NCI-H146 (cell line): ENCODE measurements at places on chromosomes 16 and 17.

GRCh38 chr16:85777583-85778310 lies 21.6 kb downstream of the EMC8 start:
- DNase-seq = no peak

DNA sequence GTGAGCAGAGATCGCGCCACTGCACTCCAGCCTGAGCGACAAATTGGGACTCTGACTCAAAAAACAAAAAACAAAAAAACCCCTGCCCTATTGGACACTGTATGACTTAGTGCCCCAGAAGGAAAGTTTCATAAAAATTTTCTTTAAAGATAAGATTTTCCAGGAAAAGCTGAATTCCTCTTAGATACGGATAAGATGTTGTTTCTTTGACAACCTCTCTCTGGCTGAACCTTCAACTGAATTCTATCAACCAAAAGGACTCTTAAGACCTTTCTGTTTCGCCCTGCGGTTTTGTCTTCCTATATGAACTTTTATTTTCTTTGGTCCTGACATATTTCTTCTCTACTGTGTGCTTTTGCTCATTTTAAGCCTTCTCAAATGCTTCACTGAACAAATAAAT lies 35.8 kb downstream of the CPPED1 start:
- DNase-seq = no peak

GRCh38 chr17:41984454-41984853 lies 17.9 kb downstream of the CNP start:
- no peak for DNase-seq

DNA sequence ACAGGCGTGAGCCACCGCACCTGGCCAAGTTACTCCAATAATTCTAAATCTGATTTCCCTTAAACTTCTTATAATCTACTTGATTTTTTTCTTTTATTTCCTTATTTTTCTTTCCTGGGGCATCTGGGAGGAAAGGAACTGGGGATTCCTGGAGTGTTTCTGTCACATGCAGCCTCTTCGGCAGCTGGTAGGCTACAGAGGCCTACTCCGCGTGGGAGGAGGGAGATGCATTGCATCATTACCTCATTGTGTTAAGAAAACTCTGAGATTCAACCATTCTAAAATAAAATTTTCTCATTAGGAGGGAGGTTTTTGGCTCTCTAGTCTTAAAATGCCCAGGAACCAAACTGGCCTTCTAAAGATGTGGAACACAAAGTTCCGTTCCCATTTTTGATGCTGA lies 64.0 kb downstream of the SOX9 start:
- no peak for DNase-seq

- no peak for DNase-seq
These were observed 48.6 kb downstream of the SLC39A11 start for GRCh38 chr17:73043686-73044581.

DNA sequence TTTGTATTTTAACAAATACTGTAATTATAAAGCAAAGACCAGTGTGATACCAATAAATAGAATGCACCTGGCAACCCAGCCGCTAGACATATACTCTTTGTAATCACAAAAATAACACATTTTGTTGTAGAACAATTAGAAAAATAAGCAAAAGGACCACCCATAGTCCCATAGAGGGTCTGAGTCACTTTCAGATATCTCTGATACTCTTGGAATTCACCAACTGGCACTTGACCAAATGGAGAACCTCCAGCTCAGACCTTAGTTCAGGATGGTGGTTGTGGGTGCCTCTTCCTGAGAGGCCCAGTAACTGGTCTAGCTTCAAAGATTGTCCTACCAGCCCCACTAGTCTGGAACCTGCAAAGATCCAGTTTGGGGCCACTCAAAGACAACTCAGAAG lies 789 bp upstream of the TERF2 start:
- no peak for DNase-seq

GRCh38 chr17:43917016-43917347 lies 9.6 kb upstream of the MPP2 start:
- DNase-seq = no peak

DNA sequence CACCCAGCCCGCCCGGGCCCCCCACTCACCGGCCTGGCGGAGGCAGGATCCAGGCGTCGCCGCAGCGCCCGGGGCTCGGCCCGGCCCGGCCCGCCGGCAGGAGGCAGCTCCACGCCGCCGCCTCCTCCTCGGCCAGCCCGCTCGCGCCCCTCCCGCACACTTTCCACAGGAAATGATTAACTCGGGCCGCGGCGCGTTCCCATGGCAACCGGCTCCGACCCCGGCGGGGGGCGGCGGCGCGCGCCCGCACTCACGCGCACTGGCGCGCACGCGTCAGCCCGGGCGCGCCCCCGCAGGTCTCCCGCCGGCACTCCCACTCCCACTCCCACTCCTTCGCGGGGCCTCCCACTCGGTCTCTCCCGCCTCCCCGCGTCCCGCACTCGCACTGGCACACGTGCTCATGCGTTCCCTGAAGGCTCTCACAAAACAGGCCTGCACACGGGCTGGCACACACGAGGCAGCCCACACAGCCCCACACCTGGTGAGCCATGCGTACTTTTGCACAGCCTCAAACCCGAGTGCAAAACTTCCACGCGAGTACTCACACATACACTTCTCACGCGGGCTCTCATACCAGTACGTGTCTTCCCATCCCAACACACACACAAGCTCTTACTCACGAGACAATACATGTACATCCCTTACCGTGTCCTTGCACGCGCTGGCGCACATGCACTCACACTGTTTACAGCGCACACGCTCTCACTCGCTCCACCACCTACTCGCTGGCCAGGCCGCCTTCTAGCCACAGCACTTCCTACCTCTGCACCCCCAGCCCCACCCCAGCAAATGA lies at the start of gene KIFC3:
TSS of gene KIFC3 (minus strand) at position 151 of the 793 bp plus-strand sequence. CDS start 4,248 bp downstream, outside the sequence.
- peak; percentile 51 for DNase-seq

- no peak for DNase-seq
These were observed 802.5 kb downstream of the CDH8 start for GRCh38 chr16:61233713-61234112.

DNA sequence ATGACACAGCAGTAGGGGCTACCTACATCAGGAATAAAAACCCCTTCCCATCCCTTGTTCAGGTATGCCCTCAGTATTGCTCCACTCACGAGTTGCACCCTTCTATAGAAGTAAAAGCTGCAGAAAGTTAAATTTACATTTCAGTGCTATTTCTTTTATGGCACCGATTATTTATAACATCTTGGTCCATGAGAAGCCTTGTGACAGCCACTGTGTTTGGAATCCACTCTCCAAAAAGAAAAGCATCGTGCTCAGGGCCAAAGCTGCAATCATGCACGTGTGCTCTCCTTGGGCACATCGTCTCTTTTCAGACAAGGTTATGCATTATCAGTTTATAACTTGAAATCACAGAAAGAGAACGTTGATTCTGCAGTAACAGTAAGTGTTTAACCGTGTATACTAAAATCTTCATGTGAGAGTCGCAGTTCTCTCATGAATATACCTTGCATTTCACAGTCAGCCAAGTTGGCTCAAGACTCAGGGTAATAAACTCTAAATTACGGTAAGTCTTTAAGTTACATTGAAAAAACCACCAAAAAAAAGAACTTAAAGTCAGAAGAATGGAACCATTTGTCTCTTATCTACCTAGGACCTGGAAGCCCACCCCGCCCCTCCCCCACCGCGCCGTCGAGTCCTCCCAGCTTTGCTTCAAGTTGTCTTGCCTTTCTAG lies 189.6 kb downstream of the CPPED1 start:
- DNase-seq = no peak

DNA sequence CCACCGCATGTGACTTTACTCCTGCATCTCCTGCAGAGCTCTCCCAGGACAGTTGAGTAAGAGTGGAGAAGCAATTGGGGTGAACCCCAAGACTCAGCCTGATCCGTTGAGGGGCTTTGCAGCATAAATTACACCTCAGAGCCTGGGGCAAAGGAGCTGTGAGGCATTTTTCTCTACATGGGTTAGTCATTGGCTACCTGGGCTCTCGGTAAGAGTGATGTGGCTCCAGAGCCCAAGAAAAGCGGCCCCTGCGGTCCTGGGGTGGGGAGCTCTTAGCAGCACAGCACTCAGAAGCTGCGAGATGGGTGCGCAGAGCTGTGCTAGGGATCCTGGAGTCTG lies 40.4 kb upstream of the C16orf78 start:
- no peak for DNase-seq

GRCh38 chr17:39223907-39224777 lies 1.6 kb downstream of the STAC2 start:
- no peak for DNase-seq

DNA sequence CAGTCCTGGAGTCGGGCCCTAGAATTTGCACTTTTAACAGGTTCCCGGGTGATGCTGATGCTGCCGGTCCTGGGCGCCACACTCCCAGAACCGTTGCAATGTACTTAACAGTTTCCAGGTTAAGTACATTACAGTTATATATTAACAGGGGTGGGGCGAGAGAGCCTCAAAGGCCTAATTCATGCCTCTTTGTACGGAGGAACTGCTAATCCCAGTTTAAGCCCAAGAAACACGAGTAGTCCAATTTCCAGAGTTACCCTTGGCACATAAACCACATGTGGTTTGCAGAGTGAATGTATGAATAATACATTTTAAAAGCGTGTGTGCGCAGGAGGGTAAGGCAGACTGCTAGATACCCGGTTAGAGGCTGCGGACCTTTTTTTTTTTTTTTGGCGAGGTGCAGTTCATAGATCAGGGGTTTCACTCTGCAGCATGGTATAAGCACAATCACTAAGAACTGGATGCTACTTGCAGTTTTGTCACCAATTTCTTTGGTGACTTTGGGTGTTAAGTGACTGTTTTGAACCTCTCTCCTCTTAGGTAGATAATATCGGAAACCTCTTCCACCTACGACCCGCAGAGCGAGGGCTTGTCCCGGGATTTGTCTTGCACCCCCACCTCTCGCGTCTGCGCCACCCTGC lies 713 bp downstream of the COX11 start:
- peak; percentile 42 for DNase-seq

- DNase-seq = no peak
These were observed 20.3 kb downstream of the PRAC1 start for GRCh38 chr17:48701864-48702532.

DNA sequence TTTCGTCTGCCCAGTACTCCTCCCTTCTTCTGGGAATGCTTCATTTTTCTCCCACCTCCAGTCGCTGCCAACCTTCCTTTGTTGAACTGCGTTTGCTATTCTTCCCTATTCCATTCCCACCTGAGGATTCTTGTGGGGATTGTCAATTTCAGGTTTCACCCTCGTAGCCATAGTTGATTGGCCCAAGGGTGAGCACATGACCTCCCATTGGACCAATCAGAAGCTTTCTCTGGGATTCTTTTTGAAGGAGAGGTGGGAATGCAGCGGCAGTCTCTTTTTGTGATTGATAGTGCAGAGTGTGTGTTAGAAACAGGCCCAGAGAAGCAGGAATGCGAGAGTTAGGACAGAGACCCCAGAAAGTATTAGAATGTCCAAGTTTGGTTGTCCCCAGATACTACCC lies 49.1 kb upstream of the GPRC5B start:
- DNase-seq = no peak

DNA sequence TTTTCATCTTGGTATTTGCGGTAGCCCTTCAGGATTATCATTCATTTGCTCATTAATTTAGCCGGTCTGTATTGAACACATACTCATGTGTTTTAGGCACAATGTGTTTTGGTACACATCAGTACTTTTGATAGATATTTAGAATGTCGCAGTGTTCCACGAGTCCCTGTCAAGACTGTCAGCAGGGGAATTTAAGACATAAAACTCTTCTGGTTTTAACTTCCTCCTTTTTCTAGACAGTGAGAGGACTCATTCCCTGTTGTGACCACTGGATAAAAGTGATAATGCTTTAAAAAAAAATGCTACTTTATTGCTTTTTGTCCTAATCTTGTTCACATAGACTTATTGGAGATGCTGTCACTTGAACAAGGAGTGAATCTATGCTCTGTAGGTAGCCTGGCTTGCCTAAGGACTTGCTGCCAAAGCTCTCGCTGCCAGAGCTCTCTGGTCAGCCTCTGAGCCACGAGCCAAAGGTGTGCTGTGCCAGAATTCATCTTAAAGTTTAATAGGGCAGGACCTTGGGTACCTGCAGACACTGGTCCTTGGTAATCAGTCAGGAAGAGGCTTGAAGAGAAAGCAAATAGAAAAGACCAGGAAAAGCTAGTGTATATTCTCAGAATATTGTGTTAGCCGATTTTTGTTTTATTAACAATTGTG lies 5.4 kb downstream of the DCAF7 start:
- no peak for DNase-seq

GRCh38 chr16:67547423-67548264 lies 14.7 kb upstream of the CTCF start:
- DNase-seq = peak; percentile 27

DNA sequence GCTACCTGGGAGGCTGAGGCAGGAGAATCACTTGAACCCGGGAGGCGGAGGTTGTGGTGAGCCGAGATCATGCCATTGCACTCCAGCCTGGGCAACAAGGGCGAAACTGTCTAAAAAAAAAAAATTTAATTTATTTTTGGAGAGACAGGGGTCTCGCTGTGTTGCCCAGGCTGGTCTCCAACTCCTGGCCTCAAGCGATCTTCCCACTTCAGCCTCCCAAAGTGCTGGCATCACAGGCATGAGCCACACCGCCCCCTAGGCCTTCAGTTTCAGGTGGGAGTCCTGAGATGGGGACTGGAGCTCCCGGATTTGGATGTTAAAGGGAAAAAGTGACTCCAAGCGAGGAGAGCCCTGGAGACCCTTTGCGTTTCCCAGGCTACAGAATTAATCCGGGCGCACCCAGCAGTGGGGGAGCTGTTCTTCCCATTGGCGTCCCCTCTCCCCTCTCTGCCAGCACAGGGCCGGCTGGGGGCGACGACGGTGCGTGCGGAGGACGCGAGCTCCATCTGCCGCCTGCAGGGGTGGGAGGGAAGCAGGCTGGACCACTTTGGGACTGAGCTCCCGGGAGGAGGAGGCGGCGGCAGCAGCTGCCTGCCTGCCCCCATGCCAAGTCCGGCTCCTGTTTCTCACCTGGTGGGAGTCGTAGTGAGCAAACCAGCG lies 49.3 kb upstream of the USP7 start:
- DNase-seq = peak; percentile 70

DNA sequence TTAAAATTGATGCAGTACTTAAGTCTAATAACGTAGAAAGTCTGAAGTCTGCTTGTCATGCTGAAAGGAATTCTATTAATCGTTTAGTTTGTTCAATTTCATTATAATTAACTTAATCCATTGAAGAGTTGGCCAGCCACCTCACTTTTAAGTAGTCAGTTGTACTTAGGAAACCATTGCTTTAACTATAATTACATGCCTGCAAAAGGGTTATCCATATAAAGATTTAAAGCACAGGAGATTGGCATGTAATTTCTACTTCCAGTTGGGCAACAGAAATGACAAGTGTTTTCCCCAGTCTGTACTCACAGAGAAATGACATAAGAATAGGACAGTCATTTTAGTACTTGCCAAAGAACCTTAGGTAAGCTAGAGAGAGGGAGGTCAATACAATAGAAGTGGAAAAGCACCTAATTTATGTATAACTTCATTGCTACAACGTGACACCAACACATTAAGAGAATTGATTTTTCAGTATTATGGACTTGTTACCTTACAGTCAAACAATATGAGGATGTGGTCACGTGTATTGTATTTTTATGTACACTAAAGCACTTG lies 3.7 kb upstream of the USP32 start:
- no peak for DNase-seq

- DNase-seq = no peak
These were observed 147.1 kb downstream of the IRF8 start for GRCh38 chr16:86046026-86046425.
